Esophagus squamous epithelium (tissue), 5 donors: ENCODE measurements at places on chromosomes 3 and 15. TPM values are rescaled to one million over a fixed set of nuclear protein-coding genes. Genes with fewer than 3 reads are reported as not detected.

GRCh38 chr15:93012786-93013185, 76.2 kb downstream of the RGMA start:
- no peak for DNase-seq

The SNURF gene
- total RNA-seq: 3.1 TPM

The MESP2 gene
- 2.4 TPM for total RNA-seq

- DNase-seq: no peak
Measured at GRCh38 chr3:46902188-46902631, 24.7 kb downstream of the PTH1R start.

- no peak for DNase-seq
Measured at GRCh38 chr15:73620078-73620477, 13.1 kb downstream of the NPTN start.

The IFRD2 gene
- 53.7 TPM for total RNA-seq

GRCh38 chr3:94156626-94157025, 93.8 kb downstream of the NSUN3 start:
- no peak for DNase-seq

DNA sequence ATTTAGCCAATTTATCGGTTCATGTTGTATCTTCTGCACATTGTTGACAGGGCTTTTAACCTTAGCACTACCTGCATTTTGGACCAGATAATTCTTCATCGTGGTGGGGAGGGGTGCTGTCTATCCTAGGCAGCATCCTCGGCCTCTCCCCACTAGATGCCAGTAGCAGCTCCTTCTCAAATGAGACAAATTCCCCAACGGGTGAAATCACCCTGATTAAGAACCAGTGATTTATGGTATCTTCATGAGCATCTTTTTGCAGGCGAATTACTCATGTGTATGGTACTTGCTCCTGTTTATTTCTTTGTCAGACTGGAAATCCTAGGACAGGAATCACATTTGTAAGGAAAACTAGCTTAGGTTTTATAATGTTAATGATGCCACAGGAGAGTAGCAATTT, 68.0 kb downstream of the C3orf70 start:
- DNase-seq: no peak

GRCh38 chr15:38267421-38268022, 14.9 kb downstream of the SPRED1 start:
- no peak for DNase-seq

The CCDC39 gene
- total RNA-seq: not detected

- DNase-seq: no peak
Measured at GRCh38 chr3:175879417-175879816, 1020.3 kb downstream of the NAALADL2 start.

DNA sequence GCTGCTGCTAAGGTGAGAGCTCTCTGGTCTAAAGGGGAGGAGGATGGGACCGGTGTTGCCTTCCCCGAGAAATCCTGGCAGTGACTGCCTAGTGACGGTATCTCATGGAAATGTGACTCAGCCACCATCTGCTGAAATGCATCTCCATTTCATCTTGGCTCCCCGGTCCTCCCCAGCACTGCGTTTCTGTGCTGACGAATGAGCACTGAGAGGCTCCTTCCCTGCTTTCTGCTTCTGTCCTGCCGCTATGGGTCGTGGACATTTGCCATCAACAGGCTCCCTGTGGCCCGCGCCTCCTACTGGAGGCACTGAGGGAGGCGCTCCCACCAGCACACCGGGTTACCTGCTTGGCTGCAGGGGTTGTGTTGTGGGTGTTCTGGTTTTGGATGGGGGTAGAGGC, 13.5 kb upstream of the SEC13 start:
- no peak for DNase-seq

The SLC27A2 gene
- total RNA-seq: 2.7 TPM

DNA sequence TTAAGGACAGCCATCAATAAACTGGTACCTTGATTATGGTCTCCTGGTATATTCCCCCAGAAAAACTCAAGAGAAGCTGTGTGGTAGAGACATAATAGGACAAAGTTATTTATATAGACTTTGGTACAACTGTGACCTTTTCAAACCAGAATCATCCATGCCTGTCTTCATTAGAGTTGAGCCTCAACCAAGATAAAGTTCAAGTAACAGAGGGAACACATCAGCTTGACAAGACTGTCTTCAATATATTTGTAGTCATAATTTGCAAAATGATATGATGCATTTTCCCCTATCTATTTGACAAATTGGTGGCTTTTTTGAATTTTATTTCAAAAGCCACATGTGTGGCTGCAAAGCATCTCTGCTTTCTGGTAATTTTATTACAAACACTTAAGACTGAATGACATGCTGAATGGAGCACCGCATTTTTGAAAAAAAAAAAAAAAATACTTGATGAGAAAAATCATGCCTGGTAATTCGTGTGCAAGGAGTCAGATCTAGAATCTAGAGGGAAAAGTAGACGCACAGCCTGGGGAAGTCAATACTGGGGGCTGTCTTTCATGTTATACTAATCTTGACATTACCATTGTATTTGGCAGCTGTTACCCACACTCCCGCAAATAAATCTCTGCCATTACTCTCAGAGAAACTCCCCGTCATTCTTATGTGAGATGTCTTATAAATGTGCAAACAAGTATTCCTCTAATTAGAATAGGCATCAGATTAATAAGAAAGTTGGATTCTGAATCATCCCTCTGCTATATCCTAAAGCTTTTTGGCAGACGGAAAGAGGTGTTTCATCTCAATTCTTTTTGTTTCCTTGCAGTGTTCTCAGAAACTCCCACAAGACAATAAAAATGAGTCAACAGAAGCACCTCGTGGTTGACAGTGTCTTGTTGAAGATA, 554.8 kb upstream of the CBLB start:
- DNase-seq: no peak

The CCDC54 gene
- not detected for total RNA-seq

DNA sequence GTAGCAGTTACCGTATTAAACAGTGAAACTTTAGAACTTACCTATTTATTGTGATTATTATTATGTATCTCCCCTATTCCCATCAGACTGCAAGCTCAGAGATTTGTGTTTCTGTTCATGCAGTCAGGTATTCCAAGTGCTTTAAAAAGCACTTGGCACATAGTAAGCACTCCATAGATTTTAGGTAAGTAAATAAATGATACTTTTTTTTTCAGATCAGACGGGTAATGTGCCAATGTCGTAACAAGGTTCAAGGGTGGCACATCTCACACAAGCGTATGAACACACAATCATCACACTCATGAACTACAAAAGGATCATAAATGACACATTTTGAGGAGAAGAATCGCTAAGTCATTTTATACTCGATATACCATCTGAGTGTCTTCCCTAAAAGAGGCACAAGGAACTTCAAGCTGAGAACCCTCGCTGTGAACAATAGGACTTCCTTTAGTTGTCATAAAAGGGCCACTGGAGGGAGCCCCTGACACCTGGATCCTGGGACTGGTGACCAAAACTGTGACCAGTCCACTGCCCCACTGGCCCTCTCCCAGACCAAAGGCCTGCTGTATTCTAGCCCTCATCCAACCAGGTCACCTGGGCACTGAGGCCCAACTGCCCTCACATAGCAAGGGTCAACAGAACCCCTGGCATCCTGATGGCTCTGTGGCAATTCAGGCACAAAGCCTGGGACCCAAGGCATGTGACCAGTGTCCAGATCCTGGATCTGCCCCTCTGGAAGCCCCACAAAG, 32.1 kb downstream of the KIF9 start:
- no peak for DNase-seq
